ENCODE measurements at places on chromosomes 6 and 20.

- no peak for DNase-seq
Observed at GRCh38 chr6:162211022-162211421, 516.5 kb downstream of the PRKN start.

DNA sequence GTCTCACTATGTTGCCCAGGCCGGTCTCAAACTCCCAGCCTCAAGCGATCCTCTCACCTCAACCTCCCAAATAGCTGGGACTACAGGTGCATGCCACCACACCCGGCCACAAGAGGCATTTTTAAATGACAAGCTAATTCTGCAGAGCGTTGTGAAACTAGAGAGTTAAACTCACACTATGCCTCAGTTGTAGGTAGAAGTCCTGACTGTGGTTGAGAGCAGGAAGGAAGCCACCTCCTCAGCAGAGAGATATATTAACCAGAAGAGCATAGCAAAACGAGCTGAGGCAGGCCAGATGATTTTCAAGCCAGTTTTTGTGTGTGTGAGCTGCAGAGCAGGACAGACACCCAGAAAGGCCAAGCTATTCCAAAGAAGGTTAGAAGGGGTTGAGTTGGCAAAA lies 150.3 kb downstream of the MBOAT1 start:
- DNase-seq, result no peak

- no peak for DNase-seq
Observed at GRCh38 chr6:20833881-20834515, 299.7 kb downstream of the CDKAL1 start.

GRCh38 chr6:142845143-142845571 lies 99.8 kb downstream of the HIVEP2 start:
- DNase-seq, result no peak

- no peak for DNase-seq
Observed at GRCh38 chr6:34030831-34031624, 114.9 kb downstream of the GRM4 start.

- DNase-seq, result no peak
Observed at GRCh38 chr6:42727087-42727611, 4.8 kb upstream of the PRPH2 start.

Measured in skin of body (tissue), 3 donors.